ENCODE measurements at places on chromosomes 7 and 10. TPM values are rescaled to one million over a fixed set of nuclear protein-coding genes. Genes with fewer than 3 reads are reported as not detected.

- no peak for DNase-seq
Observed at GRCh38 chr10:2873769-2874168, 193.6 kb upstream of the PFKP start.

LIPF gene
- not detected for total RNA-seq

MYO1G gene
- total RNA-seq = 8.7 TPM

DNA sequence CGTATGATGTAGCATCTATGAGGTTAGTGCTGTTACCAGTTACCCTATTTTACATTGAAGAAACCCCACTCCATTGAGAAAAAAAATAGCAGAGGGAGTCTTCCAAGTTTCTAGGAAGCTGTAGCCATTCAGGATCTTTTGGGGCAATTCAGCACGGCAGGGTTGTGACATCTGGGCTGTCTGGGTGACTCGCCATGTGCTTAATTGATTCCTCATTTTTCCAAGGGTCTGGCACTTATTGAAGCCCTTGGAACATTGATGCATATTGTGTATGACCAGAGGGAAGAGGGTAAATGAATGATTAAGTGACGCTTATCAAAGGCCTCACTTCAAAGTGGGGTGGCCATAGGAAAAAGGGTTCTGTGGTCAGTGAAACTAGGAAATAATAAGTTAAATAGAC is 248.7 kb downstream of the ARHGAP12 start:
- no peak for DNase-seq

DNA sequence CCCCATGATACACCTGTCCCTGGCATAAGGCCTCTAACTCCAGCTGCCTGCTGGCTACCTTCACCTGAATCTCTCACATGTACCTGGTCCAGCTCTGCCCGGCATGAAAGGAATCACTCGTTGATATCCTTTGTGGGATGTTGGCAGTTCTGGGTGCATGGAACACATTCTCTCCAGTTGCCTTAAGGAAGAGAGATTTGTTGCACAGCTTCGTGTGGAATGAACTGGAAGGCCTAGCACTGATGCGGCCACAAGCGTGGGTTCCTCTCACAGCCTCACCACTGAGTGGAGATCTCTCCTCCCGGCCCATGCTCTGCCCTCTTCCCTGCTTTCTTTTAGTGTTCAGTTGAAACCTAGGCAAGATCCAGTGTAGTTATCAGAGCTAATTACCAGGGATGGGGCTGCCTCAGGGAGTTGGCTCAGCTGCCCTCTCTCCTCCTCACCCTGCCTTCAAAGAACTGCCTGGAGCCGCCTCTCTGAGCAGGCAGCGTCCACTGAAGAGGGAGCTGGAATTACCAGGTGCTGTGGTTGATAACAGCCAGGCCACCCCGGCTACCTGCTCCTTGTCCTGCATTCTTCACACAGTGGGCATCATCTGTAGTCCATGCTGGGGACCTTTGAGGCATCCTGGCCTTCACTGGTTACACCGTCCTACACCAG is 194.3 kb downstream of the CCDC3 start:
- peak; percentile 53 for DNase-seq

GRCh38 chr10:29370097-29371092 is 81.5 kb downstream of the LYZL1 start:
- DNase-seq = no peak

TAS2R16 gene
- not detected for total RNA-seq

GRCh38 chr7:28621369-28621841 is 209.1 kb downstream of the CREB5 start:
- DNase-seq = no peak

CPED1 gene
- total RNA-seq = 44.4 TPM

- no peak for DNase-seq
Observed at GRCh38 chr7:106480616-106481031, 180.3 kb downstream of the CCDC71L start.

BBIP1 gene
- total RNA-seq = 26.9 TPM

DNA sequence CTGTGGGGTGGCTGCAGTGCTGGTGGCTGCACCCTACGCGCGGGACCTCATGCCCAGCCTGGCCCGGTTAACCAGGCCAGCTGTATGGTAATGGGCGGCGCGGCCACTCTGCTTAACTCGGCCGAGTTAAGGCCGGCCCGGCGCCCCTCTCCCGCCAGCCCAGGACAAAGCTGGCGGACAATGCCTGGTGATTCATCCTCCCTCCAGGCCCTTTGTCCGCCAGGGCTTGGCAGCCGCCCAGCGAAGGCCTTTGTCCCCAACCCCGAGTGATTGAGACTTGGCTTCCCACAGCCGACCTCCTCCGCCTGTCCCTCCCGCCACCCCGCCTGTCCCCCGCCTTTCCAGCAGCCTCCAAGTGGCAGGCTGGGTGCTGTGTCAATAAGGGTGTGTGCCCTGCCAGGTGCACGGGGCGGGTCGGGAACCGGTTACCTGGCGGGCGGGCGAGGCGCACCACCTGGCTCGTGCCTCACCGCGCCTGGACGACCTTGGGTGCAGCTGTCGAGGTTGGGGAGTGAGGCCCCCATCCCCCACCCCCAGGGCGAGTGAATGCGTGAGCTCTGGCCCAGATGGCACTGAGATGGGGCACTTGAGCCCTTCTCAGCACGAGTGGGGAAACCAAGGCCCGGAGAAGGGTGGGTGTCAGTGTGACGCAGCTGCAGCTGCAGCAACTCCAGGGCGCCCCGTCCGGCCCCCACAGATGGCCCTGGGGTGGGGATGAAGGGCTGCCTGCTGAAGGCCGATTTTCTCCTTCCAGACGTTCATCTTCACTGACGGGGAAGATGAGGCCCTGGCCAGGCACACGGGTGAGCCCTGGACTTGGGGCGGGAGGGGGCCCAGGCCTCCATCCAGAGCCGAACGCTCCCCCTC is 4.6 kb downstream of the LFNG start:
- DNase-seq = peak; percentile 94

GIMAP8 gene
- total RNA-seq = 22.0 TPM

TMEM176B gene
- total RNA-seq = 57.8 TPM

ITGA8 gene
- 7.1 TPM for total RNA-seq

DNA sequence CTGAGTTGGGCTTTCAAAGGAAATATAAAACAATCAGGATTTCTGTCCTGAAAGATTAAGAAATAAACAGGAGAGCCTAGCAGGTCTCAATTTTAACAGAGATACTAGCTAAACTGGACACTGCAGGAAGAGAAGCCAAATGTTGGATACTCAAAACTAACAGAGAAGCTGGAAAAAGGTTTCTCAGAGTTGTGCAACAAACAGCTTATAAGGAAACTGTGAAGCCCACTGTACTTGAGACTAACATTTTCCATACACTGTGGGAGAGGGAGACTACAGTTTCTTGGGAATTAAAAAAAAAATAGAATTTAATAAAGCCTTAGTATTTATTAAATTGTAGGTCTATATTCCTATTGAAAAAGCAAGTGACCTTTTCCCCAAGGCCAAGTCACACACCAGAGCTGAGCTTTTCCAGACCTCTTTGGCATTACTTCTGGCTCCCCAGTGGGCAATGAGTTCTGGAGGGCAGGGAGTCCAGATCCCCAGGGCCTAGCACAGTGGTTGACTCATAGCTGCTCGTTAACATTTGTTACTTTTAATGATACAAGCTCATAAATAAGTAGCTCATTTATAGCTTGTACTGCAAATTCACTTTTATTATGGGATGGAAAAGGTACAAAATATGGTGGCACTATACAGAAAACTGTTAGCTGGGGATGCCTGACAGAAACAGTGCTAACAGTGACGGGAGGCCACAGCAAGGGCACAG is 68.3 kb downstream of the MINDY3 start:
- no peak for DNase-seq

USP6NL gene
- total RNA-seq = 18.6 TPM

DNA sequence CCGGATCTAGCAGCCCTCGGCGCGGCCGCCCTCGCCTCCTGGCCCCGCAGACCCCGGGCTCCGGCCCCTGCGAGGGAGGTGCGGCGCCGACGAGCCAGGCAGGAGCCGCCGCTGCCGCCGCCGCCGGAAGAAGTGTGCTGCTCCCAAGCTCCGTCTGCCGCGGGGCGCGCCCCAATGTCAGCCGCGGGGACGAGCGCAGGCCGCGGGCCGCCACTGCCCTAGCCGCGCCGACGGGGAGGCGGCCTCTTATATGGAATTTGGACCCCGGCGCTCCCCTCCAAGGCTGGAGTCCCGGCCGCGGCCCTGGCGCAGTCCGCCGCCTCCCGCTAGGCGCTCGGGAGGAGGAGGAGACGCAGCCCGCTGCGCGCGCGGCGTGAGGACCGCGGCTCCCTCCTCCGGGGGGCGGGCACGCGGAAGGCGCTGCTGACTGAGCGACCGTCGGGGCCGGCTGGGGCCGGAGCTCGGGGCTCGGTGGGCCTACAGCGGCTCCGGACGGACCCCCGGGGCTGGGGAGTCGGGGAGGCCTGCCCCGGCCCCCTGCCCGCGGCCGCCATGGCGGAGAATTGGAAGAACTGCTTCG is at the start of gene TRIM8:
TSS of gene TRIM8 (plus strand) at position 414 of the 580 bp plus-strand sequence. CDS start at position 553, 139 bp downstream.
- DNase-seq = no peak

DNA sequence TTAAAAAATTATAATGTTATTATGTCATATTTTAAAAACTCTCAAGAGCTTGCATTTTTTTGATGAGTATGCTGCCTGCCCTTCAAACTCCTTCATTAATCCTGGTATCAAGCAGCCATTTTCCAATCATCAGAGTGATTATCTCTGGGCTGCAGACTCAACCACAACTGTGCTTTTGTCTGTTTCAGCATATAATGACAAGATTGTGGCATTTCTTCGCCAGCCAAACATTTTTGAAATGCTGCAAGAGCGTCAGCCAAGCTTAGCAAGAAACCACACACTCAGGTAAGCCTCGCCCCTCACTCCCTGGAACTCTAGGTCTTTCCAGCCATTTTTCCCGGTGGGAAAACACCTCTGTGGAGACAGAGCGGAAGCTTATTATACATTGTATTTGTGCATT is 90.0 kb upstream of the STK17A start:
- no peak for DNase-seq

SPAG6 gene
- total RNA-seq = 0.51 TPM

GRCh38 chr7:84271543-84271942 is 77.0 kb upstream of the SEMA3A start:
- DNase-seq = no peak

DNA sequence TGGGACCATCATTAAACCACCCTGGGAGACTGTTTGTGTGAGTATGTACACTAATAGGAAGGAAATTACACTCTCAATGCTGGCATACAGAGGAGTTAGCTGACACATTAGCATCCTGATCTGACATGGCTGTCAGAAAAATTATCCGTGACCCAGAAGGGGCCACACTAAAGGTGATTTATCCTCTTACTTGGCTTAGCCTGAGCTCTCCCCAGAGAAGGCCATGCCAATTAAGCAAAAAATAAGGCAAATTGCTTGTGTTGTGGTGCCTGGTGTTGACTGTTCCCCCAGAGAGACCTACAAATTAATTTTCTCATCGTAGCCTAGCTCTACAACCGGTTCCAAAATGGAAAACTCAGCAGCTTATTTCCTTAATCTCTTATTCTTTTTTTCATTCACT is 992.3 kb downstream of the KCNMA1 start:
- no peak for DNase-seq

DNA sequence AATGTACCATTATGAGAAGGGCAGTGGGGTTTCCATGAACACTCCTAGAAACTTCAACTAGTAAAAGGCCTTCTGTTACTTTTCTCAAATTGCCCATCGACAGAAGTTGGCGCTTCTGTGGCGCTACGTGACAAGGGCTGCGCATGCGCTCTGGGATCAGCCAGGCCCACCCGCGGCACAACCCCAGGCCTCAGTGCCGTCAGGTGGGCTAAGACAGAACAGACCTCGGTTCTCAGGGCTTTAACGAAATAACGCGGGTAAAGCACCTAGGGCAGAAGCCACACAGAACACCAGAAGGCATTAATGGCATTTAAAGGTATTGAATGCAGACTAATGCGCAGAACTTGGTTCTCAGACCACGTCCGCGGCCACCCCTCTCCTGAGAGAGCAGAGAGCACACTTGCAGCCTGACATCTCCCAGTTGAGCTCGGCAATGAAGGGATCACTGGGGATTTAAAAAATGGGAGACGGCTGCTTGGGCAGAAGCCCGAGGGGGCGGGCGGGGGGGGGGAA is 67.6 kb upstream of the CTNNA3 start:
- DNase-seq = no peak
